ENCODE measurements at places on chromosomes 6 and 20.

DNA sequence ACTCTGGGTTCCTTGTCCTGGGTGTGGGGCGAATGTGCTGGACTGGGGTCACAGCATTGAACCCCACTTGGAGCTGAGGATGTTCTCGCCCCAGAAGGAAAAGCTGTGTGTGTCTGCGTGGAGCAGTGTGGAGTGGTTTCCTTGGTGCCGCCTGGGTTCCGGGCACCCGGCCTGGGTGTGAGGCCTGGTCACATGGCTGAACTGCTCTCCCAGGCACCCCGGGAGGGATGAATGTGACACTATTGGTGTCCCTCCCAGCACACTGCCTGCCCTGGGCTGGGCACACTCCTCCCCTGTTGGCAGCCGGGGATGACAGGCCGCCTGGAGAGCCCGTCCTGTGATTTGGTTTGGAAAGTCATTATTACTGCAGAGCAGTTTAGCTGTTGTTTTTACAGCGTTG is 12.3 kb downstream of the MYT1 start:
- DNase-seq = no peak

DNA sequence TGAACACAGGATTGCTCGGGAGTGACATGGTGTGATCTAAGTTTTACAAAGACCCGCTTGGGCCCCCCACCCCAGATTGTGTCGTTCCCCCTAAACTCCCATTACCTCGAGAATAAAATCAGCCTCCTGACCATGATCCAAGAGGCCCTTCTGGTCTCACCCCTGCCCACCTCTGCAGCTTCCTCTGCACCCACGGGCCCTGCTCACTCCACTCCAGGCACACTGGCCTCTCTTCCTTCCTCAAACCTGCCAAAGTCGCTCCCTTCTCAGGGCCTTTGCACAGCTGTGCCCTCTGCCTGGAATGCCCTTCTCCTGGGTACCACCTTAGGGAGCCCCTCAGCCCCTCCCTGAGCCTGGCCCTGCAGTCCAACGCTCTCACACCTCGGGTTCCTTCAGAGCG is 17.9 kb downstream of the TGM2 start:
- no peak for DNase-seq

GRCh38 chr6:38185752-38186151 is 366.2 kb downstream of the ZFAND3 start:
- no peak for DNase-seq

DNA sequence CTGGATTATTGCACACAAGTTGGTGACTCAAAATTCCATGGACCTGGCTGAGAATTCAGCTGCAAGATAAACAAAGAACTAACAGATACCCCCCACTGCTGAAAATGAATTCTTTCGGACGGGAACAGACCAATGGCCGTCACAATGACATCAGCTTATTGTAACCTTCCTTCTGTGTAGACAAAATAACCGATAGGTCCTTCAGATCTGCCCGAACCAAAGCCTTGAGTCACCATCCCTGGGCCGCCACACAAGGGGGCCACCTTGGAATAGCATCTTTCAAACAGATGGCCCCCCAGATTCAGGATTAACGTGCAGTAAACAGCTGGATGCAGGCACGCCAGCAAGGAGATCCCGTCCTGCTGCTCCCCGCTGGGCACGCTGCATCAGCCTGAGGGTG is 214.0 kb upstream of the EXOC2 start:
- no peak for DNase-seq

GRCh38 chr6:134258849-134259306 is 59.0 kb downstream of the SGK1 start:
- DNase-seq = no peak

DNA sequence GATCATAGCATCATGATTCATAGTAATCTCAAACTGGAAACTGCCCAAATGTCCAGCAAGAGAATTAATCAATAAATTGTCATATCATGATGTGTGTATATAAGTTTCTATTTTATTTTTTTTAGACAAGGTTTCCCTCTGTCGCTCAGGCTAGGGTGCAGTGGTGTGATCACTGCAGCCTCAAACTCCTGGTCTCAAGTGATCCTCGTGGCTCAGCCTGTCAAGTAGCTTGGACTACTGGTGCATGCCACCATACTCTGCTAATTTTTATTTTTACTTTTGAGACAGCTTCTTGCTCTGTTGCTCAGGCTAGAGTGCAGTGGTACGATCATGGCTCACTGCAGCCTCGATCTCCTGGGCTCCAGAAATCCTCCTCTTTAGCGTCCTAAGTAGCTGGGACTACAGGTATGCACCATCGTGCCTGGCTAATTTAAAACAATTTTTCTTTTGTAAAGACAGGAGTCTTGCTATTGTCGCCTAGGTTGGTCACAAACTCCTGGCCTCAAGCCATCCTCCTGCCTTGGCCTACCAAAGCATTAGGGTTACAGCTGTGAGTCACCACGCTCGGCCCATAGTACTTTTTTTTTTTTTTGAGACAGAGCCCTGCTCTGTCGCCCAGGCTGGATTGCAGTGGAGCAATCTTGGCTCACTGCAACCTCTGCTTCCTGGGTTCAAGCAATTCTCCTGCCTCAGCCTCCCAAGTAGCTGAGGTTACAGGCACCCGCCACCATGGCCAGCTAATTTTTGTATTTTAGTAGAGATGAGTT is 8.7 kb upstream of the ATRN start:
- no peak for DNase-seq

- DNase-seq = no peak
Measured at GRCh38 chr6:144548536-144548935, 263.4 kb downstream of the UTRN start.

DNA sequence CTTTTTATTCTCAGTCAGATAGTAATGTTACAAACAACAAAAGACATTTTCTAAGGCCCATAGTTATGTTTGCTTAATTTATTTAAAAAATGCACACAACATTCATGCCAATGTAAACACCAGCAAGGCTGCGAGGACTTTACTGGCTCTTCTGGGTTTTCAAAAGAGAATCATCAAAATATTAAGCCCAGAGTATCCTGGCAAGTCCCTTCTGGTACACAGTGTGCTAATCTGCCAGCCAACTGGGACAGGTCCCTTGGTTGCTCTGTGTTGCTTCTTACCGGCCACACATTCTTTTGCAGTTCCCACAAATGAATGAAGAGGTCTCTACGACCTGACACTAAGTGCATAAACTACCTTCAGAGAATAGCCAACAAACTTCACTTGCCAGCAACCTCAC is 42.6 kb upstream of the SPDEF start:
- DNase-seq = no peak

DNA sequence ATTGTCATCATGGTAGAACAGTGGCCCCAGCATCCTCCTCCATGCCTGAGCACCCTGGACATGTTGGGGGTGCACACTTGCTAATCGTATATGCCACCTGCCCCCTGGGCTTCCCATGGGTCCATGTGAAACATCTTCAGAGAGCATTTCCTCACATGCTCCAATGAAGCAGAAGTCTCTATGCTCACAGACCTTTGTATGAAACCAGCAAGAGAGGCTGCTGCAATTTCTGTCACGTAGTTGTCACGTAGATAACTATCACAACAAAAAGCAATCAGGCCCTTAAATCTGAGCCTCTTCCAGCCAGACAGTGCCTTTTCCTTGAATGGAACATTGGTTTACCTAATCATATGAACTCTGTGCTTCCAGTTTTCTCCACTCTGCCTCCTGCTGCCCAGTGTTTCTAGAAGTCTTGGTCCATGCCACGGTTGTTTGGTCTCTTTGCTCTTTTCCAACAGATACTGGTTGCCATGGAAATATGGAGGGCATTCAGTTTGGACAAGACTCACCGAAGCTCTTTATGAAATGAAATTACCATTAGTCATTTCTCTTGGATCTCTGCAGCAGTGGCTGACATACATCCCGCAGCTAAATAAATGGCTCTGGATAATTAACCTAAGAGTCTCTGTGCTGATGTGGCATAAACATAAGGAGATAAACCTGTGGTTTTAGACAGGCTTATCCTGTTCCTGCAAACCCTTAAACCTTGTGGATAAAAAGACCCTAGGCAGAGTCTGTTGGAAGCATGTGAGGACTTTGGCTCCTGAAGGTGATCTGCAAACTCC is 172.8 kb upstream of the SYNDIG1 start:
- DNase-seq = no peak

All from GOT3 (cell line).